ENCODE measurements at places on chromosomes 1 and 21.

GRCh38 chr1:245060684-245061374 is 94.0 kb upstream of the KIF26B start:
- DNase-seq, result no peak

GRCh38 chr1:35863881-35864625 is 19.0 kb upstream of the AGO1 start:
- no peak for DNase-seq

DNA sequence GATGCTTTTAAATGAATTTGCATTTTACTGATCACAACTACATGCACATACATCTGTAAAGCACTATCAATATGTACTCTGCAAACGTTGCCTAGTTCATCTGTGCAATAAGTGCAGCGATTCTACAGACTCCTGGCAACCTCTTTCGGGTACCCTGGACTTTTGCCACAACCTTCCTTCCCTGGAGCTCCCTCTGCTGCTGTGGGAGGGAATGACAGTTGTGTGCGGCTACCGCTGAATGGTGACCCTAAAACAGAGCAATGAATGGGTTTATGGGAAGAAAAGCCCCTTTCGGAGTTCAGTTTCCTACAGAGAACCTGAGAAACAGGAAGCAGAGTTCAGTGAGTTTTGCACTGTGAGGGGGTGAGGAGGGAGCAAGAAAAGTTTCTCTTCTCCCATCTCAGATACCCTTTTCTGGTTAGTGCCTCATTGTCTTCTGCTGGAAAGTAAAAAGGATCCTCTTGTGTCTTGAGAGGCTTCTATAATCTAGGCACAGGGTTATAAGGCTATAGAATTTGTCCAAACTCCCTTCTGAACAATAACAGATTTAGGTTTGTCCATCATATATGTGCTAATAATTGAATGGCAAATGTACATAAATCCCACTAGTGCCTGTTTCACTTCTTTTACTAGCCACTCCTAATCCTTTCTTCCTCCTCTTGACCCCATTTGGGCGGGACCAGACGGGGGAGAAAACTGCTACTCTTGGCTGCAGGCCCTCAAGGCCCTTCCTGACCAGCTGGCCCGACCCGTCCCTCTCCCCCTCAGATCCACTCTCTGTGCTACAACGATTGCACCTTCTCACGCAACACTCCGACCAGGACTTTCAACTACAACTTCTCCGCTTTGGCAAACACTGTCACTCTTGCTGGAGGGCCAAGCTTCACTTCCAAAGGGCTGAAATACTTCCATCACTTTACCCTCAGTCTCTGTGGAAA is 19.8 kb upstream of the SARS1 start:
- DNase-seq, result peak; percentile 40

DNA sequence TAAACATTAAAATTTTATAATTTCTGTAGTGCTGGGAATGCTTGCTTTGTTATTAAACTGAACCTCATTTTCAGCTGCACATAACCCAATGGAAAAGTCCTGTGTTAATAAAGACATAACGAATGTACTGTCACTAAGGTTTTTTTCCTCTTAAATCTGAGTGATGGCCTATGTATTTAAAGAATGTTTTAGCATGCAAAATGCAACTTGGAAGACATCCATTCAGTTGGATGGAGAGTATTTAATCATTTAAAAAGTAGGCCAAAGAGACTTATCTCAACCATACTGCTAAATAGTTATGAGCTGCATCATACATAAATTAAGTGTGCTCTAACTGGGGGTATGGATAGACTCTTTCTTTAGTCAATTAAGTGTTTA is 48.5 kb downstream of the RWDD3 start:
- DNase-seq, result no peak

- DNase-seq, result no peak
Observed at GRCh38 chr1:212283741-212284140, 1.5 kb upstream of the PPP2R5A start.

GRCh38 chr21:39604951-39605350 is 7.8 kb upstream of the B3GALT5 start:
- no peak for DNase-seq

- DNase-seq, result no peak
Observed at GRCh38 chr1:230490436-230490835, 64.3 kb upstream of the PGBD5 start.

GRCh38 chr1:51058858-51059257 is 43.2 kb upstream of the C1orf185 start:
- DNase-seq, result peak; percentile 24

DNA sequence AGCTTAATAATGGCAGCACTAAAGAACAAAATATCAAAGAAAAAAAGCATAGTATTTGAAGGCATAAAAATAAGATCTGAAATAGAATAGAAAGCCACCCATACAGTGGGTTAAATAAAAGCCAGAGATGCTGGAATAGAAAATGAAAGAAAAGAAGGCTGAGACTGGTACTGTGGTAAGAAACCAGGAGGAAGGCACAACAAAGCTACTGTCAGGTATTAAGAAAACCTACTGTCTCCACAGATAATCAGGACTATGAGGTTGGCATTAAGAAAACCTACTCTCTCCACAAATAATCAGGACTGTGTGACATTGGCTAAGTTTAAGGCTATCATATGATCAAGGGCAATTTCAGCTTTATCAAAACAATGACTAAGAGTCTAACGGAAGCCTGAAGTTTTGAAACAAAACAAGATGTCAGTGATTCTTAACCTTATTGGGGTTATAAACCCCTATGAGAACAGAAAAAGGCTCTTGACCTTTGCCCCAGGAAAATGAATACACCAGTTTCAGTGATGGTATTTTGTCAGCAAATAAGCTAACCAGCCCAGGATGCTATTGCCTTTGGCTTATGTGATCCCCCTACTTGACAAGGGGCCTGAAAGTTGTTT is 24.4 kb downstream of the MCOLN2 start:
- DNase-seq, result no peak

GRCh38 chr1:43990271-43991199 is 864 bp upstream of the CCDC24 start:
- DNase-seq, result no peak

GRCh38 chr1:52306227-52307006 is 59.6 kb downstream of the CC2D1B start:
- no peak for DNase-seq

- no peak for DNase-seq
Observed at GRCh38 chr1:163725551-163725950, 403.8 kb downstream of the NUF2 start.

DNA sequence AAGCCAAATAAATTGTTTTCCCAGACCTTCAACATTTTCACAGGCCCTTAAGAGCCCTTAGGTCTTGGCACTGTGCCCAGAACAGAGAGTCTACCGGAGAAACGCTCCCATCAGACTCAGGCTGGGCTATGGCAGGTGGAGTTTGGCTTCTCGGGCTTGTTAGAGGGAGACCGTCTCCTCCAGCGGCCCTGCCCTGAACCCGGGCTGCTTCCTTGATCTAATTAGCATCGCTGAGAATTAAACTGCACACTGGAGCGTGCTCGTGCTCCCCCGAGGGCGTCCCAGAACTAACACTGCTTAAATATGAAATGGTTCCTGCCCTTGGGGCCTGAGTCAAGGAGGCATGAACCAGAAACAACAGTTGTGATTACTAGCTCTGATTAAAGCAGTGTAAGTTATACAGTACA is 634.4 kb downstream of the MATN1 start:
- DNase-seq, result no peak

GRCh38 chr21:42640486-42640885 is 12.9 kb upstream of the PDE9A start:
- no peak for DNase-seq

- no peak for DNase-seq
Observed at GRCh38 chr1:28193701-28194161, 17.2 kb upstream of the PTAFR start.

DNA sequence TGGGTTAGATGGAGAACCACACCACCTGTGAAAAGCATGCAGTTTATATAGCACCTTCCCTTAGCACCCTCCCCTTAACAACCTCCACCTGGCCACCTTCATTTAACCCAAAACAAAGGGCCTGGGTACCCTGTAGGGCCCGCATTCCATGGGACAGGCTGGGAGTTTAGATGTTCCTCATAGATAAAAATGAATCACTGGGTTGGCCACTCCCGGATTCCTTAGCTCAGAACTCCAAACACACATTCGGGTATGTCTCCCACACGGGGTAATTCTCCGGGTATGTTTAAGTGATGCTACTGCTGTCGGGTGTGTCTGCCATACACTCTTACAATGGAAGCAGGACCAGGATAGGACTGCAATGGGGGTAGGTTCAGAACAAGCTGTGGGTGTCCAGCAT is 43.9 kb upstream of the FOXO6 start:
- DNase-seq, result no peak

DNA sequence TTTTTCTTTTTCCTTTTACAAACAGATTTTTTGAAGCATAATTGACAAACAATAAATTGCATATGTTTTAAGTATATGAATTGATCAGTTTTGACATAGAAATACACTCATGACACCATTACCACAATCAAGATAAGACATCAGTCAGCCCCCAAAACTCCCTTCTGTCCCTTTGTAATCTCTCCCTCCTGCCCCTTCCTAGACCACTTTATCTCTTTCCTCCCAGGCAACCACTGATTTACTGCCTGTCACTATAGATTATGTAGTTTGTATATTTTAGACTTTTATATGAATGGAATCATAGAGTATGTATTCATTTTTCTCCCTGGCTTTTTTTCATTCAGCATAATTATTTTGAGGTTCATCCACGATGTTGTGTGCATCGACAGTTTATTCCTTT is 6.9 kb upstream of the SYT14 start:
- DNase-seq, result no peak

Data from AG08395 (cell line).